Stimulated activated CD8-positive, alpha-beta memory T cell treated with anti-CD3 and anti-CD28 coated beads, Interleukin-2, amount 100 ng/mL, for 48 hours (primary cell): ENCODE measurements at places on chromosomes 5 and 9.
A peak's percentile ranks its signal among the peaks of the same experiment; 100 is the strongest.

DNA sequence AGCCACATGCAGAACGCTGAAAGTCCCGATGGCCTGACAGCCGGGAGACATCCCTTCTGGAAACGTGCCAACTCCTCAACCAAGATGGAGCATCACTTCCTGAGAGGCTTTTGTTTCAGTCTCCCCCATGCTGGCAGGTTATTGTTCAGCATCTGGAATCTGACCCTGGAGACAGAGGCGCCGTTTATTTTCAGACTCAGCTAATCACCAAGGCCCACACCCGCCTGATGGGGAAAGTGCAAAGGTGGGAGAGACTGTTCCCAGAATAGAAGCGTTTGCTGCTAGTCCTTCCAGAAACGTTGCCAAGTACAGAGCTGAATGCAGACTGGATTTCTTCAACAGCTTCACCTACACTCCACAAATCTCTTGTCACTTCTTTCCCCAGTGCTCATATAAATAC lies 41.8 kb upstream of the S1PR3 start:
- DNase-seq, result no peak

DNA sequence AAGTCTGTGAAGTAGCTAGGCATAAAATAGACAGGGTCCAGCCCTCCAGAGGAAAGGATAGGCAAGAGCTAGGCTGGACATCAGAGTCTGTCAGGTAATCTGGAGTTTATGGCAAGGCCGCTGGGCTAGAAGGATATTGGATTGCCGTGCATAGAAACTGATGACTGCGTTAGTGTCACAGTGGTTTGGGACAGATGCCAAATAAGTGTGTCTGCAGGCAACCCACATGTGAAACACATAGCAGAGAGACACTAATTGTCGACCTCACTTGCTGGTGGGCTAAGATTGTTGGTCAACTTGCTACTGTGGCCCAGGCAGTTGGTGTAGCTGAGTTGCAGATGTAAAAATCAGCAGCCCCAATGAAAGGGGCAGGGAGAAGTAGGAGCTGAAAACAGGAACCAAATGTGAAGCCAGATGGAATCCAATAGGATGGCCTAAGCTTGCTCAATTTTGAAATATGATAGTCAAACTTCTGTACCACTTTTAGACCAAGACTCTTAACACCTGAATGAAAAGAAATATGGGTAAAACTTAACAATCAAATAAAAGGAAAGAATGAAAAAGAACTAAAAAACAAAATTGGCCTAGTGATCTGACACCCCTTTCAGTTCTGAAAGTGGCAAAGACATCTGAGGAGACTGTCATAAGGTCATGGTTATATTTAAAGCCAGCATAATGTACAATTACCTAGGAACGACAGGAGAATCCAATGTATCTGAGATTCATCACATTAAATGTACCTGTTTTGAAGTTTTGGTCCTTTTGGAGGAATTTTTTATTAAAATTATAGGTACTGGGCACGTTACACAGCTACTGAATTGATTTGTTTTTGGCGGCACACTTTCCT lies 243.3 kb upstream of the ACTBL2 start:
- no peak for DNase-seq

DNA sequence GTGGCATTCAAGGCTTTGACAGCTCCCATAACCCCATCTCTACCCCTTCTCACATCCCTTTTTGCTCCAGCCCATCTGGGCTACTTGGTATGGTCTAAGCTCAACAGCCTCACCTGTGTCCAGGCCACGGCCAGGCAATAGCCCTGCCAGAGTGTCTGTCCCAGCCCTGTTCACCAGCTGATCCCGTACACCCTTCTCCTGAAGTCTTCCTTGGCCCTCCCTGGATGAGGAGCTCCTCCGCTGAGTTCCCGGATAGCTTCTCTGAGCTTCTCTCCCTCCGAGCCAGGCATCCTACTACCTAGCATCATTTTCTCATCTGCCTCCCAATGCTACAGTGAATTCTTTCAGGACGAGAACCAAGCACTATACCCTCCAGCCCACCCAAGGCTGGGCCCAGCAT lies 208.2 kb downstream of the DAB2IP start:
- DNase-seq, result no peak

DNA sequence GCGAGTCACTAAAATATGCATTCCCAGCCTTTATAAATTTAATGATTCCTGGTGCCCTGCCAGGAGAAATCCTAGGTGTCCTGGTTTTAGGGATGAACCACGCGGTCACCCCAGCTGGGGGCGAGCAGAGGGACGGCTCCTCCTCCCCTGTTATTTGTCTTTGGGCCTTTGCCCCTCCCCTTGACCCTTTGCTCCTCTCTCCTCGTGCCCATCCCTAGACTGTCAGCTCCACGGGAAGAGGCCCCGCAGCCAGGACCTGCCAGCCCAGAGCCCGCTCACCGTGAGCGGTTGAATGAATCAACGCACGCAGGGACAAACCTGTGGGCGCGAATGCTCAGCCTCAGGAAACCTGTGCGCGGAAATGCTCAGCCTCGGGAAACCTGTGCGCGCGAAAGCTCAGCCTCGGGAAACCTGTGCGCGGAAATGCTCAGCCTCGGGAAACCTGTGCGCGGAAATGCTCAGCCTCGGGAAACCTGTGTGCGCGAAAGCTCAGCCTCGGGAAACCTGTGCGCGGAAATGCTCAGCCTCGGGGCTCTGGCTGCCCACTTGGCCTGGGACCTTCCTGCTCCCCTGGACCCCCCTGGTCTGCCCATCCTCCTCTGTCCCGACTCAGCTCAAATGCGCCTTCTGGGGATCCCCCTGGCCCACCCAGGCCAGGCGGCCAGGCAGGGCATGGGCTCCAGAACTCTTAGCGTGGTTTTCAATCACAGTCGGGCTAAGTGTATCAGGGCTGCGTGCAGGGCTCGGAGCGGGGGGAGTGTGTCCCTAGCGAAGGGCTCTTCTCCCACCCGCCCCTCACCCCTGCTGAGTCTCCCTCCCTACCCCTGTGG lies 140.5 kb upstream of the COL5A1 start:
- no peak for DNase-seq

GRCh38 chr5:177455036-177455660 lies 8.5 kb downstream of the PRR7 start:
- peak; percentile 89 for DNase-seq

DNA sequence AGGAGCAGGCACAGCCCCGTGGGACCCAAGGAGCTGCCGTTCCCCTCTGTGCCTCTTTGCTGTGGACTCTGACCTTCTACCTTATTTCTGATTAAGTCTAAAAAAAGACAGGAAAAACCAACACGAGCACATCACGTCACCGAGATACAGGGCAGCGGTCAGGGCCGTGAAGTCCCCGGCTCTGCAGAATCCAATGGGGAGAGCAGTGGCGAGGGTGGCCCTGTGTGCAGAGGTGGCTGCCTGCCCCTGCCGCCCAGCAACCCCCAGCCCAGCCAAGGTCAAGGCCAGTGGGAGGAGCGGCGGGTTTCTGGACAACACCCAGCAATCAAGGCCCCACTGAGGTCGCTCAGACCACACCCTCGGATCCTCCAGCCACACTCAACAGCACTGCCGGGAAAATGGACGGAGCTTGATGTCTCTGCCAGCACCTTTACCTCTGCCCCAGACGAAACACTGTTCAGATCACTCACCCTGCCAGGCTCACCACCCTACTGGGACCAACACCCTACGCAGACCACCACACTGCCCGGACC lies 32.7 kb upstream of the SLC9A3 start:
- no peak for DNase-seq

DNA sequence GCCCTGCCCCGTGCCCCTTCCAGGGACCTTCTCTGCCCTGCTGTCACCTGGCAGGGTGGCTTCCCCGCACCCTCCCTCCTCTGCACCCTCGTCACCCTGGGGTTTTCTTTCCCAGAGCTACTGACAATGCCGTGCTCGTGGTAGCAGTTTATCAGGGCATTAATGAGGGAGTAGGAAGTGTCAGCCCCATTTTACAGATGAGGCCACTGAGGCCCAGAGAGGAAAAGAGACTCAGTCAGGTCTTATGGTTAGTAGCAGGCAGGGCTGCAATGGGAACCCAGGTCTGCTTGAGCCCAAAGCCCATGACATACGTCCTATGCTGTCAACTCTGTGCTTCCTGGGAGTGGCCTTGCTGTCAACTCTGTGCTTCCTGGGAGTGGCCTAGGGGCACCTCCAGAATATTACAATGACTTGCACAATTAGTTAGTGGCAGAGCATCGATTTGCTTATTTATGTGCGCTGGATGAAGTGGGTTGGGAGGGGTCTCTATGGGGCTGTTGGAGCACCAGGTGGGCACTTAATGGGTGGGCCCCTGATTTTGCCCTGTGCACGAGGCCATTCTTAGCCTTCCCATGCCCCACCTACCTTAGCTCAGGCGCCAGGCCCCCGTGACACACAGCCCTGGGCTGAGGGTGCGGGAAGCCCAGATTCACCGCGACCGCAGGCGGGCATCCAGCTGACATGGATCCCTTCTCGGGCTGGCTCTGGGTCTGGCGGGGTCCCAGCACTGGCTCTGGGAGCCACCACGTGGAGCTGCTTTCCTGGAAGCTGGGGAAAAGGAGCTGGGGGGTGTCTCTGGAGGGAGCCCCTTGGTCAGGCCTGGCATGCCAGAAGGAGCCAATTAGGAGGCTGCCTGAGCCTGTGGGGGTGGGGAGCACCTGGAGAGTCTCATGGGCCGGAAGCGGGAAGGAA lies 82.0 kb upstream of the ORM1 start:
- no peak for DNase-seq

GRCh38 chr5:71533615-71534014 lies 53.5 kb upstream of the MCCC2 start:
- no peak for DNase-seq

DNA sequence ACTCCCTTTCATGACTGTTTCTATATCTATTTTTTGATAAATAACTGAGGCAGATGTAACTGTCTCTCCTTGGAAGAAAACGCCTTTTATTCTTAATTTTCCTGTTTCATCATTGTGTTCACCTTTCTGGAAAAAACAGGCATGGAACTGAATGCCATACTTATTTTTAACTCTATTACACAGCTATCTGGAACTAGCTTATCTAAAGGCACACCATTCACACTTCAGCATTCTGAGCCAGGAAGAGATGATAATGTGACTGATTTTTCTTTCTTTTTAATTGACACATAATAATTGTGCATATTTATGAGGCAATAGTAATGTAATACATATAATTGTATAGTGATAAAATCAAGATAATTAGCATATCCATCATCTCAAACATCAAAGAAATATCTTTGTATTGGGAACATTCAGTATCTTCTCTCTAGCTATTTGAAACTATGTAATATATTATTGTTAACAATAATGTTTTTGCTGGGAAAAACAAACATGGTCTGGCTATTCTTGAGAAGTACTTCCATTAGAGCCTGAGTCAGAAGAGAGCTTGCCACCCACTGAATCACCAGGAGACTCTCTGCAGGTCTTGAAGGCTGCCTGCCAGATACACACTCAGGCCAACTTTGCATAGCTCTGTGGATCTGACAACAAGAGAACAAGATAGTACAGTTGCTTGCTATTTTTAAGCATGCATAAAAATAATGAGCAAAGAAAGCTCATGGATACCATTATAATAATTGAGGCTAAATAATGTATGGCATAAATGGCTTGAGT lies 501.0 kb upstream of the EDIL3 start:
- DNase-seq, result no peak

- DNase-seq, result no peak
Measured at GRCh38 chr9:134811079-134811672, 69.4 kb upstream of the FCN2 start.

DNA sequence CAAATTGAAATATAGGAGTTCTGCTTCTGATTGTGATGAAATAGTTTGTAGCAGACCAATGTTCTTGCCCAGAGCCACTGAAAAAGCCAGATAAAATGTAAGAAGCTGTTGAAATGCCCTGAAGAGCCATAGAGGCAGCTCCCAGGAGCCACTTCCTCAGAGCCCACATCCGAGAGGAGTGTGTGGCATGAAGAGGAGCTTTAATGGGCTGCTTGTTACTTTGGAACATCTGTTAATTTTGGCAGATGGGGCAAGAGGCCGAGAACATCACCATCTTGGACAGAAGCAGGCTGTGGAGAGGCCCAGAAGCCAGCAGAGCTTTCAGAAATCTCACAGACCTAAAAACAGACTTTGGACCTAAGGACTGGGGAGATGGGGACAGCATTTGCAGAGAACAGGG lies 370.8 kb downstream of the GADD45G start:
- DNase-seq, result no peak

DNA sequence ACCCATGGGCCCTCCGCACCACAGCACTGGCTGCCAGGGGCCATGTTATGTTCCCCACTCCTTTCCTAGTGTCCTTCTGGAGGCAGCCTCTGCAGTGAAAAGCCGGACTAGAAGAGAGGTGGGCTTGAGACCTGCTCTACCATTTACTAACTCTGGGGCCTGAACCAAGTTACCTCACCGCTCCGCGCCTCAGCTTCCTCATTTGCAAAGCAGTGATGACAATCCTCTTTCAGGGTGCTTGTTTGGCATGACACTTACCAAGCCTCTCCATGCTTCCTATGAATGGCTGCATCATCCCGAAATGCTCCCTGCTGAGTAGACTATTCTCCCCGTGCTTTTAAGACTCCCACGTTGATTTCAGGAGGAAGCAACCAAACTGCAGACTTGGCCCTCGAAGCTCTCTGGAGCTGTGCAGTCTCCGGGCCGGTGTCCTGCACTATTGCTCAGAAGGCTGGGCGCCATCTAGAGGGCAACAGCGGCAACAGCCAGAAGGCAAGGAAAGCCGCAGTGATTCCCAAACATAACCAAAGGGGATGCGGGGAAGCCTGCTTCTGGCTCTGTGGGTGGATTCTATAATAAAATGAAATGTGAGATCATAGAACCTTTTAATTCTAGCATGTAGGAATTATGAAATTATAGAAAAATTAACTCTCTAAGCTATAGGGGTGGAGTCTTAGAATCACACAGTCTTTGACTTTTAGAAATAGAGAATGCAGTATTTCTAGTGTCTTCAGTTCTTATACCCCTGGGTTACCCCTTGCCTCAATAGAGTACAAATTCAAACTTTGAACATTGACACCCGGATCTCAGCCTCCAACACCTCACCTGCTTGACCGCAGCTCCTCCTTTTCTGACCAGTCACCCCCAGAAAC lies 599.8 kb upstream of the BRINP1 start:
- peak; percentile 15 for DNase-seq

DNA sequence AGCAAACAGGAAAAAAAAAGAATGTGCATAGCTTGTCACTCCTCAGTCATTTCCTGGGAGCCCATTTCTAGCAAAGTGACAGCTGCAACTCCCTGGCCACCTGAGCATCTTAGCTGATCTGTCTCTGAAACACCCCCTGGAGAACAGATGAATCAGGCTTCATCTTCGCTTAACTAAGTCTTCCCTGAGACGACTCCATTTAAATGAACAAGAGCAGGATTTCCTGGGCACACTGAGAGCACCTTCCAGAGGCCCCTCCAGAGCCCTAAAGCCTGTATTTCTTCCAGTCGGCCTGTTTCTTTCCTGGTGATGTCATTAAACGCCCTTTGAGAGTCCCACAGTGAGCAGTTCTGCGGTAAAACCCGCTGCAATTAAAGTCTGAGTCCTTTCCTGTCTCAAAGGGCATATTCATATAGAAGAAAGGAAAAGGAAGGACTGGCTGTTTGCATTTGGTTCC lies 13.9 kb downstream of the TGFBI start:
- no peak for DNase-seq

- DNase-seq, result no peak
Measured at GRCh38 chr9:121266356-121266755, 1.6 kb upstream of the GSN start.

- no peak for DNase-seq
Measured at GRCh38 chr5:101904736-101905135, 391.3 kb downstream of the SLCO4C1 start.
